Fibroblast of the aortic adventitia (primary cell): ENCODE measurements at places on chromosomes 16 and 17. TPM values are rescaled to one million over a fixed set of nuclear protein-coding genes. Genes with fewer than 3 reads are reported as not detected.

GRCh38 chr17:57708410-57708809, 36.7 kb downstream of the CCDC182 start:
- no peak for DNase-seq

DNA sequence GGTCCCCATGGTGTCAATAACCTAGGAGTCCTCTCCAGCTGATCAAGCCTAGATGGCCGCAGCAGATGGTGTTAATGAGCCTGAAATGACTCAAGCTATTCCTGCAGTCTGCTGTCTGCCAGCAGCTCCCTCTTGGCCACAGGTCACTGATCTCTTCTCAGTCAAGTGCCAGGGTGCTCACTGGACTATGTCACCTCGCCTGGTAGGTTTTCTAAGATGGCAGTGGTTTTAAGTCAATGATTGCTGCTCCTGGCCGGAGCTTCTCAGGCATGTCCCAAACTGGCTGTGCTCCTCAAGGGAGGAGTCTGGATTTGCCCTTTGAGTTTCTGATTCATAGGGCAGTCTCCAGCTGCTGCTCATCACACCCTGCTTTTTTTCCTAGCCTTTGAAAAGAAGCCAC, 58.6 kb upstream of the SHISA6 start:
- DNase-seq: no peak

DNA sequence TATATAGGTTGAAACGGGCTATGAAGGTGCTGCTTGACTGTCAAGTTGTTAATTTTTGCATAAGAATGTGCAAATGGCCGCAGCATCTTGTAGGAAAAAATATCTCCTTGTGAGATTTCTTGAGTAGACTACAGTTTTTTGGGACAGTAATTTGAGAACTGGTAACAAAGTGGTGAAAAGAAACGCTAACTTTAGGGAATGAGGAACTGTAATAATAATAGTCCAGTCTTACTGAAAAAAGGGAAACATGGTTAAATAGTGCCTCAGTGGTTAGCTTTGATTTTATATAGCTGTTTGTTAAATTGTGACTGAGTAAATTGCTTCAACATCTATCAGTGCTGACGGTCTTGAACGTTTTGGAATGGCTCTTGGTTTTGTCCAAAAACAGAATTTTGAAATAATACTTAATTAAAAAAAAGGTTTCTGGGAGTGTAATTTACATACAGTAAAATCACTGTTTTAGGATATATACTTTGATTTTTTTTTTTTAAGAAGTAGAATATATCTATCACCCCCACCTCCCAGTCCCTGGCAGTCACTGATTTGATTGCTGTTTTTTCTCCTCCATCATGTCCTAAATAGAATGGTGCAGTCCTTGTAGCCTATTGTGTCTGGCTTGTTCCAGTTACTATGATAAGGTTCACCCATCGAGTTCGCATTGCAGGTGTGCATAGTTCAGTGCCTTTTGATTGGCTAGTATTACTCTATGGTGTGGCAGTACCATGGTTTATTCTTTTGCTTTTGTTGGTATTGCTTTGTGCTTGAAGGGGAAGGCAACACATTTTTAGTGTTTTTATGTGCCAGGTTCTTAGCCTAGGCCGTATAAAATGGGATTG, 2.8 kb downstream of the HAPSTR1 start:
- DNase-seq: no peak

The PLA2G15 gene
- 21.7 and 21.8 TPM in 2 replicates for total RNA-seq

The ZFPM1 gene
- total RNA-seq: 4.2 and 5.2 TPM in 2 replicates

DNA sequence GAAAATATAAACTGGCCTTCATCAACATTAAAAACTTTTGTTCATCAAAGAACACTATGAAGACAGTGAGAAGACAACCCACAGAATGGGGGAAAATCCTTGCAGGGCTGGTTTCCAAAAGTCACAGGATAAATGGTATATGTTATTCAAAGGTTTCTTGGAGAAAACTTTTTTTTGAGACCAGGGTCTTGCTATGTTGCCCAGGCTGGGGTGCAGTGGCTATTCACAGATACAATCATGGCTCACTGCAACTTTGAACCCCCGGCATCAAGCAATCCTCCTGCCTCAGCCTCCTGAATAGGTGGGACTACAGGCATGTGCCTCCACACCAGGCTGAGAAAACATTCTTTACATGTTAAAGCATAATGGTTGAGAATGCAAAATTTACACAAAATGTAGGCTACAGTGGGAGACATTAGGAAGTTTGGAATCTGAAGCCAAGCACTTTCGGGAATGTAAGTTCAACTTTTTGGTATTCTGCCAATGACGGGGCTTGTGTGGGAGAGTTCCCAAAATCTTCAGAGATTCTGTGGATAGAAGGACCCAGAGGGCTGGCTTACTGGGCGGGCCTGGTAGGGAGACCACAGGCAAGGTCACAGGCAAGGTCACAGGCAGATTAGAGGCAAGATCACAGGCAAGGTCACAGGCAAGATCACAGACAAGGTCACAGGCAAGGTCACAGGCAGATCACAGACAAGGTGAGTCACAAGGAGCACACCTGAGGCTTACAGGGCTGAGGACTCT, 24.2 kb upstream of the ATP2A3 start:
- DNase-seq: peak; percentile 79

- no peak for DNase-seq
Observed at GRCh38 chr17:73396431-73397277, 84.9 kb upstream of the CDC42EP4 start.

DNA sequence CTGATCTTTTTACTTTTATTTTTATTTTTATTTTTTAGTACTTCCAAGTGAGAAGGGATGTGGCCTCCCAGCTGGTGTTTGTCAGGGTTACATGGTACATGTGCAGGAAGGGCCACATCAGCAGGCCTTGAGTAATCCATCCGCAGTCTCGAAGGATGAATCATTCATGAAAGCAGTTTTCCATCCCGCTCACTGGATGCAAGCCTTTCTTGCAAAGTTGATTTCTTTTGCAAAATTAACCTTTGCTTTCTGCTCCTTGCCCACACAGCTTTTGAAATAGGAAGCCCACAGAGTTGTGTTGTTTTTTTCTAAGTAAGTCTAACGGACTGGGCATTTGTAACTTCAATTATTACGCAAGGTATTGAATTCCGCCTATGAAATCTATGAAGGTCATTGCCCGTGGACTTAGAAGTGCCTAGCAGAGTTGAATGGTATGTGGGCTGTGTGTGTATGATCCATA, 157.4 kb downstream of the PRKCA start:
- DNase-seq: peak; percentile 99

GRCh38 chr17:67546578-67547527, 169.8 kb downstream of the PITPNC1 start:
- peak; percentile 70 for DNase-seq

GRCh38 chr17:37079735-37080134, 131.0 kb downstream of the AATF start:
- DNase-seq: peak; percentile 57

DNA sequence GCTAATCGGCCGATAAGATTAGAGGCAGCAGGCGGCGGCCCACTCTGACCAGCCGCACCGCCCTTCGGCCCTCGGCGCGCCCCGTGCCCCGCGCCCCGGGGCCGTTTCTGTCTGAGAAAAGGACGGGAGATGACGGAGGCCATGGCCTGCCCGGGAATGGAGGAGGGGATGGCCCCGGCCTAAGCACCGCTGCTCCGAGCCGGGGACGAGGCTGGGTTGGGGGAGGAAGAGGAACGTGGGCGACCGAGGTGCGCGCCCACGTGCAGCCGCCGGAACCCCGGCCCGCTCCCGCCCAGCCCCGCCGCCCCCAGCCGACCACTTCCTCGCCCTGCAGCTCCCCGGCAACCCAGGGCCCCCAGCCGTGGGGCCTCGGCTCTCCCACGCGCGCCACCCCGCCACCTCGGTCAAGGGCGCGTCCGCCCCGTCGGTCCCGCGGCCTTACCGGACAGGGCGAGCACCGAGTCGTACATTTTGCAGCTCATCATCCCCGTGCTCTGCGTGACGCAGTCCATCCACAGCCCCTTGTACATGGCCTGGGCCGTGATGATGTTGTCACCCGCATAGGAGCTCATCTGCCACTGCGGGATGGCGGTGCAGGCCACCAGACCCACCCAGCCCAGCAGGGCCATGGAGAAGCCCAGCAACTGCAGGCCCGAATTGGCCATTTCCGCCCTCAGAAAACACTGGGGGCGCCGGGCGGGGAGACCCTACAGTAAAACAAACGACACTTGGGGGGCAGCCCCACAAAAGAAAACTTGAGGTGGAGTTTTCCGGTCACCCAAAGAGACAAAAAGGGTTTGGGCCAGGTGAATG, 693 bp downstream of the CLDN7 start:
- DNase-seq: no peak
